ENCODE measurements at places on chromosomes 5 and 9.

- no peak for DNase-seq
Measured at GRCh38 chr9:95981761-95982390, 106.4 kb downstream of the ERCC6L2 start.

- DNase-seq, result no peak
Measured at GRCh38 chr9:107049046-107049802, 186.3 kb downstream of the ZNF462 start.

- no peak for DNase-seq
Measured at GRCh38 chr9:33795819-33796218, 458 bp downstream of the PRSS3 start.

DNA sequence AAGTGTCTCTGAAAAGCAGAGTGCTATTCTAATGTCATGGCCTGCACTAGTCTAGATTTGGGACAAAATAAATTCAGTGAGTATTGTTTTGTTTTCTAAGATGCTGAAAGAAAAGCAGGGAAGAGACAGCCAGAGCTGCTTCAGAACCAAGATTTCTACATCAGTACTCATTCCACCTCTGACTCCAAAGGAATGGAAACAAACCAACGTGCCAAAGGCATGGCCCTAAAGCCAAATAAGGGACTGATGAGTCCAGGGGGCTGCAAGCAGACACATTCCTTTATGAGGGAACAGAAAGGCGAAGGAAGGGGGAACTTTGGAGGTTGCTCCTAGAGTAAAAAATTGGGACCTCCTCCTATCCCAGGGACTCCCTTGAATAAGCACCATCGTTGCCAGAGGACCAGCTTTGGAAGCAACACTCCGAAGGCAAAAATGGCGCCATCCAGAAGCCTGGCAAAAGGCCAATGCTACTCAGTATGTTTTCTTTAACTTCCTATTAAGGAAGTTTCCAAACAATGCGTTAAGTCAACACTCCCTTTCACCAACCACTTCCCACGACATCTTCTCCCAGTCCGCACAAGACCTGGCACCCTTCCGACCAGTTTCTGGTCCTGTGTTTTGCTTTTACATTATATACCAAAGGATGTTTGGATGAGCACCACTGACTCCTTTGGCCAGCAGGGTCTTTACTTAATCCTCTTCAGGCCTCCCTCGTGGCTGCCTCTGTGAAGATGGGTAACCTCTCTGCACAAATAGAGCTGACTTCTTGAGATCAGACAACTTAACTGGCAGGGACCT is 31.6 kb downstream of the ADAM19 start:
- no peak for DNase-seq

DNA sequence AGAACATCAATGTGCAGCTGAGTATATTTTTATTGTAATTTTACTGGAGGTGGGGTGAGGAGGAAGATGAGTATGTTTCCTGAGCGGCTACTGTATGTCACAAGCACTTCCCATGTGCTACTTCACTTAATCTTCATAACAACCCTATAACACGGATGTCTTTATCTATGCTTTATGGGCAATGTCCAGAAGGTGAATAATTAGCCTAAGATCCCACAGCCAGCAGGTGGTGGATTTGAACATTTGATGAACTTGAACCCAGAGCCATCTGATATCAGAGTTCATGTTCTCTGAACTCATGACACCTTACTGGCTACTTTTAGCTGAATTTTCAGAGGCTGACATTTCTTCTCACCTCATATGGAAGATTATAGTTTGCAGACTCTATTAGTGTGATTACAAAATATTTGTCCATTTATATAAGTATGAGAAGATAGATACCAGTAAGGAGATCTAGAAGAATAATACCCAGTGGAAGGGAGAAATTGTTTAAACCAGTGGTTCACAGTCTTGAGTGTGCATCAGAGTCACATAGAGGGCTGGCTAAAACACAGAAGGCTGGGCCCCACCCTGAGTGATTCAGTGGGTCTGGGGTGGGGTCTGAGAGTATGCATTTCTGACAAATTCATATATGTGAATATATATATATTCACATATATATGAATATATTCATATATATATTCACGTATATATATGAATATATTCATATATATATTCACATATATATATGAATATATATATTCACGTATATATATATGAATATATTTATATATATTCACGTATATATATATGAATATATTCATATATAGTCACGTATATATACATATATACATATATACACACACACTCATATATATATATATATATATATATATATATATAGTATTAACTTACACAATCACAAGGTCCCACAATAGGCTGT is 164.4 kb upstream of the NR3C1 start:
- no peak for DNase-seq
